NCI-H1436 (cell line): ENCODE measurements at places on chromosomes 12 and 14.

GRCh38 chr12:22981711-22982110 is 356.7 kb downstream of the ETNK1 start:
- DNase-seq, result no peak

GRCh38 chr12:46372544-46373300 is at the start of gene SLC38A2:
SLC38A2 (minus strand) TSS chr12:46372773; CDS start chr12:46371293, 1,480 bp downstream.
- DNase-seq, result peak; percentile 90

DNA sequence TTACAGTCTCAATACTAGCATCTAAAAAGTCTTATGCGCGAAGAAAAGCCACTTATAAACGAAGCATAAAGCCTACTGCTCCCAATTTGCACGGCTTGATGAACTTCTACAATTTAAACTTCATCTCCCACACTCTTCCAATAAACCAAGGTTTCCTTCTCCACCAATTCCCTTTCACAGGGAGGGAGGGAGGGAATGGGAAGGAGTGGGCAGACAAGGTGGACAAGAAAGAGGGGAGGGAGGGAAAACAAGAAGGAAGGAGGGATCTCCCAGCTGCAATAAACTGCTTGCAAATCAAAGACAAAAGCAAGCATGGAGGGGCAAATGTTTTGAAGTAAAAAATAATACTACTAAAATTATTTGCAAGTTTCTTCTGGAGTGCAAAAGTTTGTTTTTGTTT is 64.5 kb downstream of the MED13L start:
- DNase-seq, result no peak

GRCh38 chr14:67411370-67411769 is 595 bp downstream of the PLEK2 start:
- DNase-seq, result no peak

DNA sequence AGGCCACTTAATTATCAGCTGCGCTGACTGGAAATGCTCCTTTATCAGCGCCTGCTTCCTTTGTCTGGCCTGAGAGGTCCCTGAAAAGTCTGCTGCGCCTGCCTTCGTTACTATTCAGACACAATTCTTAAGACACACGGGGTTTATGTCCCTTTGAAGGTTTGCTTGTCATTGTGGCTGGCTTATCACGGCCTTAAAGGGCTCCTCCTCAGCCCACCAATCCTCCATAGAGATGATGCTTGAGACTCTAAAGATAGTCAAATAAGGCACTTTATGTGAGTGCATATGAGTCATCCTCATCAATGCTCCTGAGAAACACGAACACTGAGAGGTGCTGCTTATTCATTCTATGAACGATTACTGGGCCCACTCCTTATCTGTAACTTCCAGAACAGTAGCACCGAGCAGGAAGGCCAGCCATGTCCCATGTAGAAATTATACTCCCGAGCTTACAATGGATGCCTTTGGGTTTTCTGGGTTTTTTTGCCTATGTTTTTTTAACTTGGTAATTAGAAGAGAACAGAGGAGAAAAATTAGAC is 1268.2 kb upstream of the TMEM132C start:
- no peak for DNase-seq
